Activated CD8-positive, alpha-beta memory T cell treated with anti-CD3 and anti-CD28 coated beads for 48 hours (primary cell): ENCODE measurements at places on chromosomes 7 and 10.

- DNase-seq, result peak; percentile 22
These were observed 3.6 kb upstream of the MTPN start for GRCh38 chr7:135980665-135981180.

GRCh38 chr7:143429770-143430698 is 13.2 kb upstream of the TAS2R60 start:
- DNase-seq, result no peak

DNA sequence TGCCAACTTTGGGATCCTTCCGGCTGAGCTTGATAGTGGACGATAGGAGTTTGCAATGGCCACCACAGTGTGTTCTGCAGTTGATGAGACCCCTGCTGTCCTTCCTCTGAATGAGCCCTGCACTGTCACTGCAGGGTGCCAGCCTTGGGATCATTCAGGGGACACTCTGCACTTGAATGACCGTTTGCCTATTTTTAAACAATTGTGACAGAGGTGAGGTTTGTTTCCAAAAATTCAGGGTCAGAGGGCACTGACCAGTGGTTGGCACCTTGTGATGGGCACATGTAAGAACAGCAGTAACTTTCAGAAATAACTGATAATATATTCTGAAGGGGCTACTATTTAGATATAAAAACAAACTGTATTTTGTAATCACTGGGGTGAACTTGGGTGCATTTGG is 48.5 kb upstream of the ADARB2 start:
- no peak for DNase-seq

DNA sequence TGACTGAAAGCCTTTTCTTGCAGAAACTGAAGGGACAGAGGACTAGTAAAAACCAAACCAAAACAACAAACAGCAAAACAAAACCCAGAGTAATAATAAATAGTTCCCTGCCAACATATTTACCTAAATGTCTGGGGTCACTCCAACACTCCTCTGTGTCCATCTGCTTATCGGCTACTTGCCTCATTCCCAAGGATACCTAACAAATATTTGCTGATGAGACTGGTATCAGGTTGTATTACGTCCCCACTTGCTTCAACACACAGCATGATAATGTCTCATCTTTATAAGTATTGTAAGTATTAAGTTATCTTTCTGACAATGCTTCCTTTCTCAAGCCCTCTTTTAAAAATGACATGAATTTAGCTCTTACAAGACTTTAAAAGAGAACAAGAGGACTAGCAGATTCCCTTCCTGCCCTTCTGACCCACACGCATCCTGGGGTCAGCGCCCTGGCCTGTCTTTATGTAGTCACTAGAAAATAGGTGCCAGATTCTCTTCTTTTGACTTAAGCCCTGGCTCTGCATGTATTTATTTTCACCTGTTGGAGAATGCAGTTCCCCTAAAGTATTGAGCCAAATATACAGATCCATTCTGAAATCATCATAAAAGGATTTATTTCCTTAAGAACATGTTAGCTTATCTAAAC is 110.2 kb downstream of the SEM1 start:
- no peak for DNase-seq

DNA sequence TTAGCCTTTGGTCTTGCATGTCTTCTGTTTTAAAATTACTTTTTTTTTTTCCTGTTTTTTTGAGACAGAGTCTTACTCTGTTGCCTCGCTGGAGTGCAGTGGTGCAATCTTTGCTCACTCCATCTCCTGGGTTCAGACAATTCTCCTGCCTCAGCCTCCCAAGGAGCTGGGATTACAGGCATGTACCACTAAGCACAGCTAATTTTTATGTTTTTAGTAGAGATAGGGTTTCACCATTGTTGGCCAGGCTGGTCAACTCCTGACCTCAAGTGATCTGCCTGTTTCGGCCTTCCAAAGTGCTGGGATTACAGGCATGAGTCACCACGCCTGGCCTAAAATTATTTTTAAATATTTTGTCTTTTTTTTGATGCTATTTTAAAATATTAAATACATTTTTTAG is 38.5 kb downstream of the MLLT10 start:
- DNase-seq, result no peak

GRCh38 chr7:65966146-65966545 is 15.9 kb downstream of the GUSB start:
- DNase-seq, result no peak

- no peak for DNase-seq
These were observed 526.2 kb upstream of the PFKP start for GRCh38 chr10:2541176-2541575.

DNA sequence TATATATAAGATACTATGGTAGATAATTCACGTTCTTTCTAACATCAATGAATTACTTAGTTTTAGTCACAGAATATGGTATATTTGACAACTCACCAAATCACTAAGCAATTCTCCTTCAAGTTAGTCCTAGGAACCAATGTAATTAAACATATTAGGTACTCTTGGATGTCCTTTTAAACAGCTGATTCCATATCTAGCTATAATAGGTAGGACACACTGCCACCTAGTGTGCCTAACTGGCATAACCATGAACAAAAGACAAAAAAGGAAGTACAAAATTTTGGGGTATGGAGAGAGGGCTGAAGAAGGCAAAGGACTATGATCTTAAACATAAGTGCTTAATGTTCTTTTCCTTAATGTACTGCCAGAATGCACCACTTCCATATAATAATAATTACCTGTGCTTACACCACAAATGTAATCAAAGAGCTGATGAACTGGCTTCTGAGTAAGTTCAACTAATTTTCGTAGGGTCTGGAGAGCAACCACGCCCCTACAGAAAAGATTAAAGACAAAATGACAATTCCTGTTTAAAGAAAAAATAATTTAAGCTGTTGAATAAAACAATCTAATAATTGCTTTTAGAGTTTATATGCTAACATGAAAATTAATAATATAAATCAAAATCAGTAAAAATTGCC is 28.7 kb downstream of the PNPLA8 start:
- no peak for DNase-seq

- DNase-seq, result no peak
These were observed 146.4 kb upstream of the ZNF32 start for GRCh38 chr10:43795093-43795492.

GRCh38 chr10:96053985-96054384 is 10.6 kb downstream of the CCNJ start:
- DNase-seq, result no peak

DNA sequence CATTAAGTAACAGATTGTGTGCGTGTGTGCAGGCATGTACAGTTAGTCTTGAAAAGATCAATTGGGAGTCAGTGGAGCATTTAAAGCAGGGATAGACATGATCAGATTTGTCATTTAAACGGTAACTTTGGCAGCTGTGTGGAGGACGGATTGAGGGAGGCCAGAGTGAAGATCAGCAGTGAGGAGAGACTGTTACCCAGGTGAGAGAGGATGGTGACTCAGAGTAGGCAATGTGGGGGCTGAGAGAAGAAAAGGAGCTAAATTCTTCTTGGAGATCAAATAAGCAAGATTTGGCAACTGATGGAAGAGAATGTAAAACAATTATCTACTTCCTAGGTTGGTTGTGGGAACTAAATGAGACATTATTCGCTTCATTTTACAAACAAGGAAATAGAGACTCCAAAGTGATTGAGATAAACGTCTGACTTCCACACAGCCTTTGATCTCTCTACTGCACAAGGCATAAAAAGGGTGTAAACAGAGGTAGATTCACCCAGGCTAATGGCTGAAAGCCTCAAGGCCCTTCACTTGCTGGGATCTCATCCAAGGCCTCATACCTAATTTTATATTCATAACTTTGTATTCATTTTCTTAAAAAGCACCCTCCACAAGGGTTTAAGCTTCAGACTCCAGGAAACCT is 665.1 kb upstream of the GALNT17 start:
- no peak for DNase-seq

- DNase-seq, result no peak
These were observed 1.9 kb downstream of the PTEN start for GRCh38 chr10:87865241-87865881.

- DNase-seq, result no peak
These were observed 145.2 kb upstream of the PFKP start for GRCh38 chr10:2921956-2922680.

GRCh38 chr7:129258649-129259389 is 34.0 kb downstream of the AHCYL2 start:
- DNase-seq, result no peak

DNA sequence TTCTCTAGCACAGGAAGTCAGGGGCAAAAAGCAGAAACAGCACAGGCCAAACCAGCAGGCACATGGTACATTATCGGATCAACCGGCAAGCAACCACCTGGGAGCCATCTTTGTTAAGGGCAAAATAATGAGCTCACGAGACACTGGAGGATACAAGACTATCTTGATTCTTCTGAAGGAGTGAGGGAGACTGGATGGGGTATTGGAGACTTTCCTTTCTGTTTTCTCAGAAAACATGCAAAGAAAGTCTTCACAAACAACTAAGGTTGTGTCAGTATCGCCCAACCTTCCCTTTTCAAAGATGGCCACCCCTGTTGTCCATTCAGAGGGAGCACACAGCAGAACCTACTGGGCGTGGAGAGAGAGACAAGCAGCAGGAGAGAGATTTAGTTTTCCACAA is 29.6 kb downstream of the GOLGA7B start:
- DNase-seq, result no peak

DNA sequence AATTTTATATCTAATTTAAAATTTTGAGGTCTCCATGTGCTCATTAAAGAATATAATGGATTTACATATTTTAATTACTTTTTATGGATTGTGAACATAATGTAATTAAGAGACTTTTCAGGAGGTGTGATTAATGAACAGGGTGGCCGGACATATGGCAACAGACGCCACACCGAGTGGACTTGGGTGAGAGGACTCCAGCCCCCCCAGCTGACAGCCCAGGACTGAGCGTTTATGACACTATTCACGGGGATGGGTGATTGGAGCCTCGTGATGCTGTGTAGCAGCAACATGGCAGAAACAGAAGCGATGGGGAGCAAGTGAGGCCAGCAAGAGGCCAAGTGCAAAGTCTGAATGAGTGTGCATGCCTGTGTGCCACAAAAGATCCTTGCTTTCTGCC is 1176.9 kb downstream of the TYW1 start:
- DNase-seq, result no peak

DNA sequence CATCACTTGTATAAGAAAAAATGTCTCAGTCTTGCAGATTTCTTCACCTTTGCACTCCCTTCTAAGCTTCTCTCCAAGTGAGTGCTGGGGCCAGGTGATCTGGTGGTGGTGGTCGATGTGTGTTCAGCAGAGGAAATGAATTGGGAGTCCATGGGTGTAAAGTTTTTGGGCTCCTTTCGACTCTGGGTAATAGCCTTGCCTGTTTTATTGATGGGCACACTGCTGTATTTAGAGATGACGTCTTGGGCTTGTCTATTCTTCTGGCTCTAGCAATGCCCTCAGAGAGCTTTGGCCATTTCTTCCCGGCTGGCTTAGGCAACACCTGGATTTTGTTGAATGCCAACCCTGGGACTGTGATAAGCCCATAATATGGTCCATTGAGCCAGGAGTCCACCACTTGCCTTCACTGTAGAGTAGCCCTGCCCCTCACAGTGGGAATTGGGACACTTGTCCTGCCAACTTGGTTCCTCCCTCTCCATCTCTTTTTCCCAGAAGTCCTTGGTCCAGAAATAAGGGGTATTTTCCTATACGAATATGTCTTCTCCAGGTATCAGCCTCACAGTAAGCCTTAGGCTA is 11.7 kb downstream of the PNLIP start:
- DNase-seq, result no peak

DNA sequence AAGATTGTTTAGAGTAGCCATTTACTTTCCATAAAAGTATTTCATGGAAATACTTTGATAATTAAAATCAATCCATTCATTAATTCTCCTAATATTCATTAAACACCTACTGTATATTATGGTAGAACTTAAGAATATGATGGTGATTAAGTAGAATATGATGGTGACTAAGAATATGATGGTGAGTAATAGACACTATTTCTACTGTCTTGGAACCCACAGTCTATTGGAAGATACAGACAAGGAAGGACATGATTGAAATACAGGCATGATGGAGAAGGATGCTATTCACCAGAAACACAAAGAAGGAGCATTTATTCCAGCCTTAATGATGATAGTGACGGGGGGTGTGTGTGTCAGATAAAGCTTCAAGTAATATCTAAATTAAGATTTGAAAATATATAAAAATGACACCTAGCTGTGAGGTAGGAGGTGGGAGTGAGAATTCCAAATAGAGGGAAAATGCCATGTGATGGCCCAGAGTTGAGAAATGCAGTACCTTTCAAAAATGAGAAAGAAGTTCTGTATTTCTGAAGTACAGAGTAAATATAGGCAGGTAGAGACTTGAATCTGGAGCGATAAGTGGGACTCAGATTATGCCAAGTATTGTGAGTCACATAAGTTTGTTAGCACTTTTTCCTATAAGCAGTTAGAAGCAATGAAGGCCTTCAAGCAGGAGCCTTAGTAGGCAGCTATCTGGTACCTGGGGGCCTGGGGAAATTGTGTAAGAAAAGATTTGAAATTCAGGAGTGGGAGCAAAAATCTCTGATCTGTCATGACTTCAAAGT is 12.5 kb upstream of the CDK13 start:
- DNase-seq, result no peak

GRCh38 chr7:23473844-23474093 is 3.5 kb upstream of the IGF2BP3 start:
- no peak for DNase-seq

GRCh38 chr10:51768886-51769465 is 69.6 kb upstream of the CSTF2T start:
- DNase-seq, result no peak

- DNase-seq, result no peak
These were observed 5.5 kb downstream of the VSTM4 start for GRCh38 chr10:49109669-49110340.

- DNase-seq, result no peak
These were observed 26.5 kb downstream of the GRB10 start for GRCh38 chr7:50756180-50756579.

GRCh38 chr7:73817121-73817520 is 13.7 kb upstream of the CLDN4 start:
- no peak for DNase-seq

DNA sequence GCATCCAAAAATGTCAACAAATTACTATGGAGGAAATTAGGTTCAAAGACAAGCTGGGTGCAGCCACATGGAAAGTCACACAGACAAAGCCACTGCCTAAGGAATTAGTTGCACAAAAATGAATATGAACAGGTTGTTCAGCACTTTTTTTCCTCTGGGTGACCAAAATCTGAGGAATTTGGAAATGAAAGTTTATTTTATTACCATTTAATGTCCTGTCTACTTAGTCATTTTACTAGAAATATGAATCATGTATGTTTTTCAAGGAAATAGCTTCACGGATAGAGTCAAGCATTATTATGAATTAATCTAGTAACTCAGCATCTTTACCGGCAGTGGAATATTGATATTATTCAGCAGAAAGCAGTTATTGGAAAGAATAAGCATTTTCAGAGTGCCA is 106.3 kb downstream of the ANK3 start:
- no peak for DNase-seq

- DNase-seq, result no peak
These were observed 4.9 kb upstream of the CCL24 start for GRCh38 chr7:75818472-75818871.

- no peak for DNase-seq
These were observed 40.6 kb upstream of the VKORC1L1 start for GRCh38 chr7:65832281-65832680.

GRCh38 chr10:3900391-3900790 is 115.4 kb upstream of the KLF6 start:
- DNase-seq, result no peak
